ENCODE measurements at places on chromosomes 6 and 20.

DNA sequence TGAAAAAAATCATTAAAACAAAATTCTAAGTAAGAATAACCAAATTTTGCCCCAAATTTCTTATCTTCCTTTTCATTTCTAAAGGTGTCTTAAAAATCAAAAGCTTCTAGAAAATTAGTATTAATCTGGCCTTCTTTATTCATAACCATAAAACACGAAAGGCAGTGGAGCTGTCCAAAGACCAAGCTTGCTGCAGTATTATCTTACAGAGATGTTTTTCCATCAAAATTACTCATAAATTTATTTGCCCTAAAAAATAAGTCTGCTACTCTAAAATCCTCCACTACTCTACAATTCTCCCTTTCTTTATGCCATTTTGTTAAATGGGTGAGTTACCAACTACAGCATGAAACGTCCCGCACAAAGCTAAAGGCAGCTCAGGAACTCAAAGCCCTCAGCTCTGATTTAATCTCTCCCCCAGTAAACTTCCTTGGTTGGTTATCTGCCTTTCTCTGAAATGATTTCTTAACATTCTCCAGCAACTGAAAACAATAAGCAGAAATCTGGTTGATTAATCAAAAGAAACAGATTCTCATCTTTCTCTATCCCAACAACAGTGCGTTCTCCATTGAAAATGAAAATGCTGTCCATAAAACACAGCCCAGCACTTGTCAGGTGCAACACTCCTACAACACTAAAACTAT, 2.1 kb downstream of the USP49 start:
- DNase-seq, result no peak

- DNase-seq, result no peak
Measured at GRCh38 chr20:9590189-9590588, 75.8 kb downstream of the LAMP5 start.

- no peak for DNase-seq
Measured at GRCh38 chr20:34530342-34530741, 14.1 kb downstream of the DYNLRB1 start.

- DNase-seq, result no peak
Measured at GRCh38 chr20:58312836-58313235, 3.3 kb downstream of the RAB22A start.

DNA sequence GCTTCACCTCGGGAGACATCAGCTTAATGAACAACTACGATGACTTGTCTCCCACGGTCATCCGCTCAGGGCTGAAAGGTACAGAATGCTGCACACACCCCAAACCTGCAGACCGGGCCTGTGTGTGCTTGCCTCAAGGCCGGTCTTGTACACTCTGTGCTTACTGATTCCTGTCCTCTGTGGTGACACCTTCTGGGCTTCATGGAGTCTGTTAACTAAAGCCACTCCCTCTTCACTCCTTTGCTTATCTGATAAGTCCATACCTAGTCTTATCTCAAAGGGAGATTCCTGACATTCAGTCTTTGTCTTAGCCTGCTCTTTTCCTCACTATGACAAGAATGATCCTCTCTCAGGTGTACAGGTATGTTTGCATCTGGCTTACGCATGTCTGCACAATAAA, 107.7 kb upstream of the TMEM181 start:
- DNase-seq, result no peak

GRCh38 chr6:154749341-154749740, 16.1 kb downstream of the SCAF8 start:
- DNase-seq, result no peak

DNA sequence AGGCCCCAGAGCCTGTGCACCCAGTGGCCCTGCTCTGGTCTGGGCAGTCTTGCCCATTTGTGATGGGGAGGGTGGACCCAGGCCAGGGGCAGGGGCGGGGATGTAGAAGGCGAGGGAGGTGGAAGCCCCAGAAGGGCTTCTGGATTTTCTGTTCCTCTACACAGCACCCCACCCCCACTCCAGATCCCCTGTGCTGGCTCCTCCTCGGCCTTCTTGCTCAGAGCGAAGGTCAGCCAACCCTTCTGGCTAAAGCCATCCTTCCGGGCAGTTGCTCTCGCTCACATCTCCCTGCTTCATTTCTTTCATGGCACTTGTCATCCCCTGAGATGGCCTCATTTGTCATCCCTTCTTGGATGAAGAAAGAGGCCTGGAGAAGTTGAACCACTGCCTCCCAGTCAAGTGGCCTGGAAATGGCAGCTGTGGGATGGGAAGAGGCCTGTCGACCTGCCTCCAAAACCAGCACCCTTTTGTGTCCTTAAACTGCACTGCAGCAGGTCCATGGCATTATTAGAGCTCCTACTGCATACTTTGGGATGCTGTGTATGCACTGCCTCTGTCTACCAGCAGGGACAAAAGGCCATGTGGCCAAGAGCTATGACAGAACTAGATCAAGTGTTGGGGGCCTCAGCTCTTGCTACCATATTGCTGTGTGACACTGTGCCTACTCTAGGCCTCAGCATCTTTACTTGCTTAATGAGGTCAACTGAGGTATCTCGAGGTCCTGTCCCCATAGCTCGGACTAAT, 19.9 kb downstream of the PEDS1 start:
- no peak for DNase-seq

DNA sequence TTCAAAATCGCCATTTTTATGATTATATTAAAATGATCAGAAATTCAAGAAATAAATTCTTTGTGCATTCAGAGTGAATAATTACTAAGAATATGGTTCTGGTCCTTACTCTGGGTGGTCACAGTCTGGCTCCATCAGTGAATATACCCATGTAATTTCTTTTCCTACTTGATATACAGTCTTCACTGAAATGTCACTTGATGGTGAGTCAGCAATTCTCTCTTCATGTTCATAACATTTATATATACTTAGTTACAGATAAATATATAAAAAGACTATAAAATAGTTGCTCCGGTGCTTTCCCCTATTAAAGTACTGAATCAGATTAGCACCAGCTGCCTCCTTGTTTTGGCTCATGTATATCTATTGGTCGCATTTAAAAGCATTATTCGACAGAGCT, 56.4 kb upstream of the MTRF1L start:
- DNase-seq, result no peak

- DNase-seq, result no peak
Measured at GRCh38 chr20:47136782-47137181, 219.7 kb downstream of the ZMYND8 start.

GRCh38 chr6:121330516-121330915, 3.8 kb downstream of the TBC1D32 start:
- no peak for DNase-seq

DNA sequence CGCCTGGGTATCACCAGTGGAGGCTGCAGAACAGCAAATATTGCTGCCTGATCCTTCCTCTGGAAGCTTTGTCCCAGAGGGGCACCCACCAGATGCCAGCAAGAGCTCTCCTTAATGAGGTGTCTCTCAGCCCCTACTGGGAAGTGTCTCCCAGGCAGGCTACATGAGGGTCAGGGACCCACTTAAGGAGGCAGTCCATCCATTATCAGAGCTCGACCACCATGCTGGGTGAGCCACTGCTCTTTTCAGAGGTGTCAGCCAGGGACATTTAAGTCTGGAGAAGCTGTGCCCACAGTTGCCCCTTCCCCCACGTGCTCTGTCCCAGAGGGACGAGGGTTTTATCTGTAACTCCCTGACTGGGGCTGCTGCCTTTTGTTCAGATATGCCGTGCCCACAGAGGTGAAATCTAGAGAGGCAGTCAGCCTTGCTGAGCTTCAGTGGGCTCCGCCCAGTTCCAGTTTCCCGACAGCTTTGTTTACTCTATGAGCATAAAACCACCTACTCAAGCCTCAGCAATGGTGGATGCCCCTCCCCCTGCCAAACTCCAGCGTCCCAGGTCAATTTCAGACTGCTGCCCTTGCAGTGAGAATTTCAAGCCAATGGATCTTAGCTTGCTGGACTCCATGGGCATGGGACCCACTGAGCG, 25.9 kb upstream of the AIG1 start:
- no peak for DNase-seq

DNA sequence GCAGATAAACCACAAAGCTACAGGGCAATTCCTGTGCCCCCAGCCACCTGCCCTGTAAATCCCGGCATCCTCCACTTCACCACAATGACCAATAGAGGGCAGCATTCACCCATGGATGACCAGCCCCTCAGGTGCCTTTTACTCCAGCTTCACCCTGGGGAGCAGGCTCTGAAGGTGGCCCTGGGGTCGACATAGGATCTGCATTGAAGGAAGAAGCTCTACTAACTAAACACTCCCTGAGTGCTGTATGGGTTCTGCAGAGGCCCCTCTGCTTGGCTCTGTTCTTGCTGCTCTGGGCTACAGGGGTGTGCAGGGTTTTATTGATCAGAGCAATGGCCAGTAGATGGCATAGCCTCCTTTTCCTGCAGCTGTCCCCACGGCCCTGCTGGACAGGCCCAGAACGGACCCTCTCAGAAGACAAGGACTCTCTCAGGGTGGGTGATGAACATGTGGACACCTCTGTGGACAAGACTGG, 20.3 kb downstream of the CST4 start:
- no peak for DNase-seq

- DNase-seq, result no peak
Measured at GRCh38 chr6:127195833-127196232, 70.8 kb upstream of the RNF146 start.

- DNase-seq, result no peak
Measured at GRCh38 chr20:63850689-63851547, 10.4 kb upstream of the ABHD16B start.

DNA sequence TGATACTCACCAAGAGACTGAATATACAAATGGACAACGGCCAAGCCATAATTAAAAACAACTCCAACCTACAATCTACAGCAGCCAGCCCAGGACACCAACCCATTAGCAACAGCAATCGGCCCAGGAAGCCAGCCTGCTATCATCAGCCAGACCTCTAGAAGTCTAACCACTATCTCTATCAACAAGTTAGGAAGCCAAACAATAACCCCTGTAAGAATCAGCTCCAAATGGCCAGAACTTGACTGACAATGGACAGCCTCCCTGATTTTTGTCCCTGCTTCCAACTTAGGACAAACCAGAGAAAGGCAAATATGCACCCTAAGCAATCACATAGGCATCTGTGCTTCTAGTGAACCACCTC, 511.8 kb upstream of the JARID2 start:
- no peak for DNase-seq

DNA sequence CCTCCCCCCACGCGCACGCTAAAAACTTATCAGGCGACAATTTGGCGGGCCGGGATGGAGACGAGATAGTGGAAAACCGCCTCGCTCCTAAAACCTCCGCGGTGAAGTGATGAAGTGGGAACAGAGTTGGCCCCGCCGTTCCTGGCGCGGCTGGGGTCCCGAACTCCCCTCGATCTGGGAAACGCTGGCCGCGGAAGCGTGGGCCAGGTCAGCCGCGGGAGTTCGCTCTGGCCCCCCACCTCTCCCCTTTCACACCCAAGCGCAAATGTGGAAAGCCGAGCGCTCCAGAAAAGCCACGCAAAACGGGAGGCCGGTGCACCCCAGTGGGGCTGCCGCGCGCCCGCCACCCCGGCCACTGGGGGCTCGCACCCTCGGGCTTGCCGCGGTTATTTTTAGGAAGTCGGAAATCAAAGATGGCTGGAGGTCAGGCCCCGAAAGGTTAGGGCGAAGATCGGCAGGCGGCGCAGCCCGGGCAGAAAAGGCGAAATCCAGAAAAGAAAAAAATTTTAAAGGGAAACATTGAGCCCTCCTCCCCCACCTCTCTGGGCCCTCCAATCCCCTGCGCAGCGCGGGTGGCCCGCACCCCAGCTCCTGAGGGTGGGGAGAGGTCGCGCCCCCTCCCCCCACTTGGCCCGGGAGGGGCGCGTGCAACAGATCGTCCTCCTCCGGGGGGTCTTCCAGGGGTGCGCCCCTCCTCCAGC, 1.0 kb downstream of the SALL4 start:
- no peak for DNase-seq

- DNase-seq, result no peak
Measured at GRCh38 chr20:49851991-49852390, 39.4 kb downstream of the SLC9A8 start.

GRCh38 chr20:57893366-57893999, 183.7 kb upstream of the PMEPA1 start:
- no peak for DNase-seq

GRCh38 chr6:132907914-132908313, 93.5 kb downstream of the RPS12 start:
- DNase-seq, result no peak

DNA sequence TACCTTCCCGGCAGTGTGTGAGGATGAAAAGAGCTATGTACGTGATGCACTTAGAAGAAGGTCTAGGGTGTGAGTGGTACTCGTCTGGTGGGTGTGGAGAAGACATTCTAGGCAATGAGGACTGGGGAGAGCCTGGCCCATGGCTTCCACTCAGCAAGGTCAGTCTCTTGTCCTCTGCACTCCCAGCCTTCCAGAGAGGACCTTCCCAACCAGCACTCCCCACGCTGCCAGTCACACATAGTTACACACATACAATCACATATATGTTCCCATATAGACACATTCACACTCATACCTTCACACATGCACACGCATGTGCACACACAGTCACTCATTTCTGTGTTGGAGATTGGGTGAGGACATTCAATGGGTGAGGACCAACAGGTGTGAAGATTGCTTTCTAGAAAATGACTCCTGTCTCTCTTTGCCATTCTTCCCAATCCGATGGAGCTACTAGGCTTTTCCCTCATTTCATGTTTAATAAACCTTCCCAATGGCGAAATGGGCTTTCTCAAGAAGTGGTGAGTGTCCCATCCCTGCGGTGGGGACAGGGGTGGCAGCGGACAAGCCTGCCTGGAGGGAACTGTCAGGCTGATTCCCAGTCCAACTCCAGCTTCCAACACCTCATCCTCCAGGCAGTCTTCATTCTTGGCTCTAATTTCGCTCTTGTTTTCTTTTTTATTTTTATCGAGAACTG, 30.4 kb downstream of the SRSF3 start:
- DNase-seq, result no peak

GRCh38 chr20:25140968-25141367, 54.5 kb upstream of the ENTPD6 start:
- no peak for DNase-seq

- DNase-seq, result no peak
Measured at GRCh38 chr6:118525913-118526780, 21.9 kb upstream of the PLN start.

DNA sequence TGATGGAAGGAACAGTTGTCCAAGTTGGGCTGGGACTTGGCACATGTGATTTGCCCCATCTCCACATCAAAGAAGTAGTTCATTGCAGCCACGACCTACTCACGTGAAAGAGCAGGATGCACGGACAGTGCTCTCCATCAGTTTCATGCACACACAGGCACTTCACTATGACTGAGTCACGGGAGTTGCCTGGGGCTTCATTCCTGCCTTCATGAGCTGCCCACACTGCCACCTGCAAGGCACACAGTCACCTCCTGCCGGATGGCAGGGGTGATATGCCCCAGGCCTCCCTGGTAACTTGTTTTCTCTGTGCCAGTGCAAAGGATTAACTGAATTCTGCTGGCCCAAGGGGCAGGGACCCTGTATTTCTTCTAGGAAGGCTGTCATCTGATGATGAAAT, 22.8 kb downstream of the CST5 start:
- DNase-seq, result no peak

GRCh38 chr6:111338843-111339242, 144.2 kb downstream of the REV3L start:
- DNase-seq, result no peak

DNA sequence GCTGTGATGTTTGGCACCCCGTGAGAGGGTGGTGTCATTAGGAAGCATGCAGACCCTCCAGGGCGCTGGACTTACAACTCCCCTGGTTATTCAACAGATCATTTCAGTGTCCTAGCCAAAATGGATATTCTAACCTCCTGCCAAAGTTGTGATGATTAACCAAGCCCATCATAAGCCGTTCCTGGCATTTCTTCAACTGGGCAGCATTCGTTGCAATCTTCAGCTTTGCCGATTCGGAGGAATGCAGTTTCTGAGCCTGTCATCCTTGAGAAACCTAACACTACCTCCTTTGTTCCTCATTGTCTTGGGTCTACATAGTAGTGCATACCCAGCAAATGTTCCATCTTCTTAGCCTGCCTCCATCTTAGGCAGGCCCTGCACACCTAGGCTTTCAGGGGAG, 79.2 kb upstream of the MAP3K4 start:
- no peak for DNase-seq
